ENCODE measurements at places on chromosomes 13 and 19.

- no peak for DNase-seq
Measured at GRCh38 chr19:47650700-47651099, 41.8 kb downstream of the BICRA start.

DNA sequence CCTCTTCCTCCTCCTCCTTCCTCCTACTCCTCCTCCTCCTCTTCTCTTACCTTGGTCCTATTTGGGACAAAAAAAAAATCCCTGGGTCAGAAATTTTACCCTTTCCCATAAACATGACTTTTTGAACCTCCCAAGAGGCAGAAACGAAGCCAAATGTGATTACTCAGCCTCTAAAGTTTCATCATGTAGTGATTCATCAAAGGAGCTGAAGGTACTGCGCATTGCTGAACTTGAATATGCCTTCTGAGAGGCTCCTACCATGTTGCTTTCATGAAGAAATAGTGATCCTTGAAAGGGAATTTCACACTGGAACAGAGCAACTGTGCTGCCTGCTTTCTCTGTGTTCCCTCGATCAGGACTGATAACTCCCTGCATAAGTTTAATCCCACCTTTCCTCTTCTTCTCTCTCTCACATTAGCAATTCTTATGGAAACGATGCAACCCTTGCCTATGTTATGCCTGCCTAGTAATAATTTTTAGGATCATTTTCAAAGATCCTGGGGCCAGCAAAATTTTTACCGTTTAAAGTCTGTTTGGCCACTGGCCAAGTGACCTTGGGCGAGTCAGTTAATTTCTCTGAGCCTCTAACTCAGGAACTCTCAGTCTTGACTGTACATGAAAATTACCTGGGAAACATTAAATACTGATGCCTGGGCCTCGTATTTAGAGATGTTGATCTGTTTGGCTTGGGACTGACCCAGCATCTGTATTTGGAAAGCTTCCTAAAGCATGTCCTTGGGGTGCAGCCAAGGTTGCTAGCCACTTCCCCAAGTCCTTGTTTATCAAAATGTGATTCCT lies 149.5 kb downstream of the DCT start:
- DNase-seq, result peak; percentile 68

DNA sequence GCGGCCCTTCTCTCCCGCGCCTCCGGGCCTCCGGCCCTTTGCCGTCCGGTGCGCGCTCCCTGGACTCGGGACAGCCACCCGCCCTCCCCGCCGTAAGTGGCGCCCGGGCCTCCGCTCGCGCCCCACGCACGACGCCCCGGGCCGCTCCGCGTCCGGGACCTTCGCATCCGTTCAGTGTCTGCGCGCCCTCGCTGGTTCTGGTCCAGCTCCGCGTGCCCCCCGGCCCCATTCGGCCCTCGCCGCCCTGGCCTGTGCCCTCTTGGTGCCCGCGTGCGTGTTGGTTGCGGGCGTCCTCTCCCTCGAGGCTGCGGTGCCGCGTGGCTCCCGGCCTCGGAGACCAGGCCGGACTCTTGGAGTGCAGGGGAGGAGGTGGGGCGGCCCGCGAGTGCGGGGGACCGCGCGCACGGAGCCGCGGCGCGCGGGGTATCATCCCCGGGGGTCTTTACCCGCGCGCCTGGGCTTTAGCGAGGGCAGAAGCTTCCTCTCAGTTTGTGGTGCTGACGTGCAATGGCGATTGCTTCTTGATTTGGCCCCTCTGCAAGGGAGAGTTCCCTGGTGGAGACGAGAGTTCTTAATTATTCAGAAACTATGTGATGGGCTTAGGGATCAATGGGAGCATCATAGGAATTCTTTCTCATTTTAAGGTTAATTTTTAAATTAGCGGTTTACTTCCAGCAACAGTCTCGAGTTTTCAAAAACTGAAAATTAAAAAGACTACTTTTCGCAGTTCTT lies 757 bp downstream of the WASF3 start:
- no peak for DNase-seq

DNA sequence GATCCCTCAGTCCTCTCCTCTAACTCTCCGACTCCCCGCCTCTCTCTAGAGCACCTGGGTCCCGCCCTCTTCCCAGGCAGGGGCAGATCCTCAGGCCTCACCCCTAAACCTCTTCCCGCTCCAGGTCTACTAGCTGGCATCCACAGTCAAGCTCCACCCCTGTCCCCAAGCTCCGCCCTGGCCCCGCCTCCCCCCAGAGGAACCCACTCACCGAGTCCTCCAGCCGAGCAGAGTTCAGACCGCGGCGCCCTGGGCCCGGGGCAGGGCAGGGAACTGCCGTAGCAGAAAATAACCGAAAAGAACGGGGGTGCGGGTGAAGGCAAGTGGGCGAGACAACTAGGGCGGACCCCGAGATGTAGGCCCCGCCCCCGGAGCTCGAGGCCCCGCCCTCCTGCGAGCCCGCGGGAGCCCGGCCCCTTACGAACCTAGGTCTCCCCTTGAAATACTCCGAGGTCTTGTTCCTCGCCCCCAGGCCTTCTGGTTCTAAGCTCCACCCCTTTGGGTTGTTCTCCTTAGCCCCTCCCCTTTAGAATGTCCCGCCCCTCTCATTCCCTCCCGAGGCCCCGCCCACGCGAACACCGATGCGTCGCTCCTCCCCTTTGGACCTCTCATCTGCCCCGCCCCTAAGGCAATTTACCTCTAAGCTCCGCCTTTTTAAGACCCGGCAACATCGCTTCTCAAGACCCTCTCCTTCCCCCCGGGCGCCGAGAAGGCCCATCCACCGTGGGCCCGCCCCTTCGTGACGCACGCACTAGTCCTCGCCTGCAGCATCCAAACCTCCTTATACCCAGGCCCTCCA lies at the start of gene GGN:
TSS of gene GGN (minus strand) at position 485 of the 799 bp plus-strand sequence. CDS start 773 bp downstream, outside the sequence.
- DNase-seq, result peak; percentile 85

DNA sequence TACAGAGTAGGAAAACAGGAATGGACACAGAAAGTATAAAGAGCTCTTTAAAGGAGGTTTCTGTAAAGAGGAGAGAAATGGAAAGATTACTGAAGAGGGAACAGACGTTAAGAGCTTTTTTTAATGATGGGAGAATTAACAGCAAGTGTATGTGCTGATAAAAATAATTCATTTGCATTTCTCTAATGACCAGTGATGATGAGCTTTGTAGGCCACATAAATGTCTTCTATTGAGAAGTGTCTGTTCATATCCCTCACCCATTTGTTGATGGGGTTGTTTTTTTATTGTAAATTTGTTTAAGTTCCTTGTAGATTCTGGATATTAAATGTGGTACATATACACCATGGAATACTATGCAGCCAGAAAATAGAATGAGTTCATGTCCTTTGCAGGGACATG lies 40.0 kb downstream of the MYO16 start:
- DNase-seq, result no peak

- DNase-seq, result no peak
Measured at GRCh38 chr19:1577090-1577928, 9.2 kb upstream of the MEX3D start.

GRCh38 chr13:37295573-37295972 lies 190.1 kb upstream of the CSNK1A1L start:
- DNase-seq, result no peak

DNA sequence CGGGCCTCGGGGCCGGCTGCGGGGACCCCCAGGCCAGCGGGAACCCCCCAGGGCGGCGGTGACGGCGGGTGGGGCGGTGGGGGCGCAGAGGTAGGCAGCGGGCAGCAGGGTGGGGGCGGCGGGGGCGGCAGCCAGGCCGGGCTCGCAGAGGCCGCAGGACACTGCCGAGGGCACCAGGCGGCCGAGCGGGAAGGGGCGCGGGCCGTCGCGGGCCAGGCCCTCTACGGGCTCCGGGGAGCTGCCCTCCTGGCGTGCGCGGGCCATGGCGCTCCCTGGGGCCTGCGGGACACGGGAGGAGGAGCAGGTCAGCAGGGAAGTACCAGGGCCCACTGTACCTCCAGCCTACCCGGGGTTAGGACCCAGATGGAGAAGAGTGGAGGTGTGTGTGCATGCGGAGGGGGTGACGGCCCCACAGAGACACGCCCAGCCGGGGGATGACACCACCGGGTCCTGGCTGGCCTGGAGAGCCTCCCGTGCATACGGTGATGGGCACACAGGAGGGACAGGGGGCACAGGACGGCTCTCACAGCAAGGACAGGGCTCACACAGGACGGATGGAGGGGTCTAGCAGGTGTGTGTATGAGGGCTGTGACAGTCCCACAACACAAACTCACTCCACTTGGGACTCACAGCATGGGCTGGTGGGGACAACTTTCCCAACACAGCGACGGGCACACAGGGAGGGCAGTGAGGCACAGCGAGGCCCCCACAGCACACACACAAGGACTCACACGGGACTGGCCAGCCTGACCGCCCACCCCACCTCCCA lies 2.6 kb downstream of the BBC3 start:
- no peak for DNase-seq

GRCh38 chr13:32267836-32268439 lies 47.2 kb downstream of the ZAR1L start:
- no peak for DNase-seq

- DNase-seq, result no peak
Measured at GRCh38 chr13:19561585-19561984, 253 bp upstream of the TPTE2 start.

- DNase-seq, result no peak
Measured at GRCh38 chr13:113851826-113852535, 11.9 kb downstream of the GAS6 start.

DNA sequence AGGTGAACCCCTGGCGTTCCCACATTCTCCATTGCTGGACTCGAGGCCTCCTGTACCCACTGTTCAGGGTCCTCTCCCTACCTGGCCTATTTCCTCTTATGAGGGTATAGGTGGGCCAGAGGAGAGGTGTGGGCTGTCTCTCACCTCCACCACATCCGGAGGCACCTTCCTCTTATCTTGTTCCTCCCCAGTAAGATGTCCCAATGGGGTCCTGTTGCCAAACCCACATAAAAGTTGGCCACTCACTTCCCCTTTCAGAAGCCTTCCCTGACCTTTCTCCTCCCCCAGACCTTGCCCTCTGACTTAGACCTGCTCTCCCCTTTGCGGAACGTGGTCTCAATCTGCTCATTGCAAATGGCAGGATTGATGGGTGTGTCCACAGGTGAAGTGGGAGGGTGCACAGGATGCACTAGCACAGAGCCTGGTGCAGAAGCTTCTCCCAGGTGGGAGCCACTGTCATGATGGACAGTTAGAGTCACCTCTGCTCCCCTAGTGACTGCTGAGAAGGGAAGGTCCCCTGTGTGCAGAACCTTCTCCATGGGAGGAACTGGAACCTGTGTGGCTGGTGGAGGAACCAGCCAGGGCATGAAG lies 1.3 kb downstream of the CYP4F3 start:
- no peak for DNase-seq

GRCh38 chr19:39296055-39296645 lies at the start of gene IFNL1:
Gene IFNL1, plus strand, starts transcription at chr19:39296407. Its CDS starts 15 bp downstream, at chr19:39296422.
- no peak for DNase-seq

- no peak for DNase-seq
Measured at GRCh38 chr19:53131085-53131590, 1.6 kb downstream of the ZNF415 start.

DNA sequence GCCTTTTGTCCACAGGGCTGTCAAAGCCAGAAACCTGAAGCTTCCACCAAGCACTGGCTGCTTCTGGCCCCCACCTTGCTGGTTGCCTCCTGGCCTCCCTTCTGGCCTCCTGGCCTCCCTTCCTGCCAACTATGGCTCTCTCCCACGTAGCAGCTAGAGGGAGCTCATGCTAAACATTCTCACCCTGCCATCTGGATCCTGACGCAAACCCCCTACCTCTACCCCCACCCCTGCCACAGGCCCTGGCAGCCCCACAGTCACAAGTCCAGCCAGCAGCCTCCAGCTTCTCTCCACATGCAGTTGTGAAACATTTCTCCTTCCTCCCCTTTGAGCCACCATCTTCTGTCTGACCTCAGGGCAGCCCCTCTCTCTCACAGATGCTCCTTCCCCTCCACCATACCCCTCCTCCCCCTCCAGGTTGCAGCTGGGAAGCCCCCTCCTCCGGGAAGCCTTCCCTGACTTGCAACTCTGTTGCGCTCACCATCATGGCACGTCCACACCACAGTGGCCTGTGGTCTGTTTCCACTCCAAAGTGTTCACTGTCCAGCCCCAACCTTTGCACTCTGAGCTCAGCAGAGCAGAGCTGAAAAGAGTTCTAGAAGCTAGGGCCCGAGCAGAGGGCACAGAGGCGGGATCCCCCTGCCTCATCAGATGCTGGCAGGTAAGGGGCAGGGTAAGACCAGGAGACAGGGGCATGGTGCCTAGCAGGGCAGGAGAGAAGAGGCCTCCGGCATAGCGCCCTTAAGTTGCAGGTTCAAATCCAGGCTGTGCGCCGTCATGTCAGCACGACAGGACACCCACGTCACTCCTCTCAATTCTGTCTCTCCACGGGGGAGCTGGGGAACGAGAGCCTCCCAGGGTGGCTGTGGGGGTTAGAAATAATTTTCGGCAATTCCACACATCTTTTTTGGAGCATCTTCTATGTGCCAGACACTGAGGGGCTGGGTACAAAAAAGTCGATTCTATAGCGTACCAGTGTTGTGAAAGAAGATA lies 7.3 kb downstream of the ADGRL1 start:
- DNase-seq, result no peak

DNA sequence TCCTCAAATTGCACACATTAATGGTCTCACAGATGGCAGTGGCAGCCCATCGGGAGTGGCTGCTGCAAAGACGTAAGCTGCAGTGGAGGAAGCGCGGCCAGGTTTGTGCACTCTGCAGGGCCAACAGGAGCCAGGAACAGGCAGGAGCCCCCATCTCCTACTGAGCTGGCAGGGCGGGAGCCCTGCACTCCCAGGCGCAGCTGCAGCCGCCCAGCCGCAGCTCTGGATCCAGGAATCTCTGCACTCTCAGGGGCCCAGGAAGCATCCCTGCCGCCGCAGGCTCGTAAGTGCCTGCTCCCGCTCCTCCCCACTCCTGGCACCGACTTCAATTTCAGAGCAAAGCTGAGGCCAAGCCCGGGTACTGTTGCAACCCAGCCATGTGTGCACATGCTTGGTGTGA lies 37.5 kb downstream of the ANKRD27 start:
- DNase-seq, result no peak

DNA sequence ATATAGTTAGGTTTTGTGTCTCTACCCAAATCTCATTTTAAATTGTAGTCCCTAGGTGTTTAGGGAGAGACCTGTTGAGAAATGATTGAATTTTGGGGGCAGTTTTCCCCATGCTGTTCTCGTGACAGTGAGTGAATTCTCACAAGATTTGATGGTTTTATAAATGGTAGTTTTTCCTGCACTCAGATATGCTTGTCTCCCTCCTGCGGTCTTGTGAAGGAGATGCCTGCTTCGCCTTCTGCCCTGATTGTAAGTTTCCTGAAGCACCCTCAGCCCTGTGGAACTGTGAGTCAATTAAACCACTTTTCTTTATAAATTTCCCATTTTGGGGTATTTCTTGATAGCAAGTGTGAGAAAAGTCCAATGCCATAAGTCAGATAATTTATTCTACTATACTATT lies 1977.5 kb upstream of the PCDH20 start:
- DNase-seq, result no peak

DNA sequence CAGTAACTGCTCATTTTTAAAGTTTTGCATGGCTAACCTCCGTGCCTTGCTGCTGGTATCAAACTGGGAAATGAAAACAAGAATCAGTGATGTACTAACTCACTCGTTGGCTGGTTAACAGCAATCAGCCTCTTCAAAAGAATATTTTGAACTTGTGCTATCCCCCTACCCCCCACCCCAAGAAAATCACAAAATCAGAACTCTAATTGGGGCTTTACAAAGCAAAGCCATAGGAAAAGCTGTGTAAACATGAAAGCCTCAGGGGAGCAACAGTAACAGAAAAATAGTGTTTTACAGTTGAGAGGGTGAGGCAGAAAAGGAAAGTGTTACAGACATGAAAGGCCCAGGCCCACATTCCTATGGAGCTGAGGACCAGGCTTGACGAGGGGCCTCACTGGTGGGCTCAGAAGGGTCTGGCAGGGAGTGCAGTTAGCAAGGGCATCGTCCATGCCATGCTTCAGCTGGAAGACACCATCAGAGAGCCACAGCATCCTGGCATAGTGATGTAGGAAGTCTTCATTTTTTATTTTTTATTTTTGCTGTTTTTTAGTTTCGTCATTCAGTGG lies 217.6 kb downstream of the PCCA start:
- DNase-seq, result no peak

GRCh38 chr13:95516021-95516420 lies 36.5 kb upstream of the CLDN10 start:
- DNase-seq, result no peak
